NCI-H1930 (cell line): ENCODE measurements at places on chromosomes 1 and 21.

GRCh38 chr1:111593403-111594305 lies 25.9 kb upstream of the RAP1A start:
- DNase-seq: no peak

- DNase-seq: no peak
These were observed 218.6 kb downstream of the CACNA1E start for GRCh38 chr1:181701891-181702290.

DNA sequence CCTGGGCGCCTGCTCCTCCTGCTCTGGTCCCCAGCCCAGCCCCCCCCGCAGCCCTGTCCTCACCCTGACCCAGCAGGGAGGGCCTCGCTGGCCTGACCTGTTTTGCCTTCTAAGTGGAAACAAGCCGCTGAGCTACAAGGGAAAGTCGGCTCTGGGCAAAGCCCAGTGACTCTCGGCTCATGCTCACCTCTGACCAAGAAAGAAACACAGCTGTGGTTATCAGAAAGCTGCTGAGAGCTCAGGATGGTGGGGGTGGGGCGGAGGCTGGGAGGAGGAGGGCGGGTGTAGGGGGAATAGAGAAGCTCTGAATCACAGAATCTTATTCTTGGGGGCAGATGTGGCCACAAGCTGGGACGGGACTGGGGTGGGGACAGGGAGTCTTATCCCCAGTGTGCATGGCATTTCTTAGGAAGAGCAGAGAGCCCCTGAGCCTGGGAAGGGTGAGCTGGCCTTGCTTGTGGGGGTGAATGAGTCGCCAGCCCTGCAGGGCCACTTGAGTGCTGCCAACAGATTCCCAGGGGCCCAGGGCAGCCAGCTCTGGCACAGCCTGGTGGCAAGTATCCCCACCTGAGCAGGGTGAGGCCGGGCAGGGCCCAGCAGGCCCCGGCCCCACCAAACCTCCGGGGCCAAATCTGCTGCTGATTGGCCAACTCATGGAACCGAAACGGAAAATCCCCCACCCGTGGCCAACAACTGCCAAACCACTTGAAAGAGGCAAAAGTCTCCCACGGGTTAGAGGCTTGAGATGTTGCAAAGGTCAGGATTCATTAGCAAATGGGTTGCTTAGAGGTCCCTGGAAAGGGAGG lies 120.6 kb downstream of the SPSB1 start:
- DNase-seq: no peak

GRCh38 chr1:3453203-3453761 lies 1.2 kb upstream of the ARHGEF16 start:
- peak; percentile 61 for DNase-seq

- no peak for DNase-seq
These were observed 558 bp upstream of the BTG3 start for GRCh38 chr21:17613242-17613676.

DNA sequence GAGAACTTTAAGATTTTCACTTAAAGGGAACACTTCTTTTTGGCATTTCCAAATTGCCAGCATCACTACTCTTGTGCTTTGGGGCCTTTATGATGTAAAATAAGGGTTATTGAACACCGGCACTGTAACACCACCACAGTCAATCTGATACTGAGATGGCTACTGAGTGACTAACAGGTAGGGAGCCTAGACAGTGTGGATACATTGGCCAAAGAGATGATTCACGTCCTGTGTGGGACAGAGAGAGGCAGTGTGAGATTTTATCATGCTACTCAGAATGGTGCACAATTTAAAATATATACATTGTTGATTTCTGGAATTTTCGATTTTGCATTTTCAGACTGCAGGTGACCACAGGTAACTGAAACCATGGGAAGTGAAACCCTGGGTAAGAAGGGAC lies 261.6 kb downstream of the SPATA17 start:
- DNase-seq: no peak

- DNase-seq: no peak
These were observed 7.5 kb upstream of the MOV10 start for GRCh38 chr1:112666946-112667345.

GRCh38 chr1:82139751-82140468 lies 339.2 kb downstream of the ADGRL2 start:
- no peak for DNase-seq

DNA sequence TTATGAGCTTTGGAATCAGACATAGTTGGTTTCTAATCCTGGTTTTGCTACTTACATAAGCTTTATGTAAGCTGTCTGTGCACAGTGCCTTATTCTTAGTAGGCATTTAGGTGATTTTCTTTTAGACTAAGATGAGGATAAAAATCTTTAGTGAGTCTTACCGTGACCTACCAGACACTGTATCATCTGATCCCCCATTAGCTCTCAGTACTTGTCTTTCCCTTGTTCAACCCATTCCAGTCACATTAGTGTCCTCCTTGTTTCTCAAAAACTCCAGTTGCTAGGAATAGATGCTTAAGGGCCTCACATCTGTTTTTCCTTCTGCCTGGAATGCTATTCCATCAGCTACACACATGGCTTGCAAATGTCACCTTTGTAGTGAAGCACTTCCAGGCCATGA lies 18.8 kb downstream of the PPP1R12B start:
- no peak for DNase-seq

GRCh38 chr1:201781437-201781836 lies 47.5 kb upstream of the IPO9 start:
- DNase-seq: no peak

- DNase-seq: no peak
These were observed 140.7 kb upstream of the FAM78B start for GRCh38 chr1:166307261-166308188.

- DNase-seq: no peak
These were observed 217.5 kb downstream of the MATN1 start for GRCh38 chr1:30505853-30506252.

DNA sequence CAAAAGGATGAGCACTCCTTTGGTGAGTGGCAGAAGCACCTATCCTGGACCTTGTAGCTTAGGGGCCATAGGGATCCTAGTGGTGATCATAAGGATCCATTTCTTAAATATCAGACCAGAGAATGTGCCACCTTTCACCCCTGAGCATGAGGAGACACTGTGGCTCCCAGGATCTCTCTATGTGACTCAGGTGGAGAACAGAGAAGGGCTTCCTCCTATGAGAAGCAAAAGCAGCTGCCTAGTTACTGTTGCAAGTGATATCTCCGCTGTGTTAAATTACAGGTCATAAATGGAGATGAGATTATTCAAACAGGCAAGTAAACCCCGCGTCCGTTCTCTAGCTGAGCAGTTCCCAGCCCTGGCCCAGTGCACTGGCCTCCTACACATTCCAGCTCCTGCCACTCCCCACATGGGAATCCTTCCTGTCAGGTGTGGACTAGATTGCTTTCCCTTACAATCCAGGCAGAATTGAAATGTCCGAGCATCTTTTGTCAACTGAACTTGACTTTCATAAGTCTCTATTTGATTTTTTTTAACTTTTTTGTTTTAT lies 26.3 kb downstream of the CLEC20A start:
- DNase-seq: no peak

DNA sequence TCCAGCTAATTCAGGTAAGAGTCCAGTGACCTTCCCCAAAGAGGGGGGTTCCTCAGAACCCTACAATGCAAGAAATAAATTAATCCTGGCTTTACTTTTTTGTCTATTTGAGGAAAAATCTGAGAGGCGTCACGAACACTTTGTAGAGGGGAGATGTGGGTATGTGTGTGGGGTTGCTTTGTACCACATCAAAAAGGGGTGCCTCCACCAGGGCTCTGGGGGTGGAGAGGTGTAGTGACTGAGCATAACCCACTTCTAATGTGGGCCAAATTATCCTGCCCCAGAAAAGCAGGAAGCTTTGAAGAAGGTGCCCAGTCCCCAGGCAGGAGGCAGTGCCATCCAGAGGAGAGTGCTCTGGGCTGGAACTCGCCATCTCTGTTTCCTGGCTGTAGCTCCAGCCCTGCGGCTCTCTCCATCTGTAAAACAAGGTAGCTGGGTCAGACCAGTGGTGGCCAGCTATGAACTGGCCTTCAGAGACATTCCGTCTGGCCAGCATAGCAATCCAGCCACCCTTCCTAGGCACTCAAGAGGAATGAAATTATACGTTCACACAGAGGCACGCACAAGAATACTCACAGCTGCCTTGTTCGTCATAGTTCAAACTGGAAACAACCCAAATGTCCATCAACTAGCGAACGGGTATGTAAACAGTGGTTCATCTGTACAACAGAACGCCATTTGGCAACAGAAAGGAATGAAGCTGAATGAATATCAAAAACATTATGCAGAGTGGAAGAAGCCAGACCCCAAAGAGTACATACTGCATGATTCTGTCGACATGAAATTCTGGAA lies 45.4 kb upstream of the TNFRSF1B start:
- DNase-seq: no peak

DNA sequence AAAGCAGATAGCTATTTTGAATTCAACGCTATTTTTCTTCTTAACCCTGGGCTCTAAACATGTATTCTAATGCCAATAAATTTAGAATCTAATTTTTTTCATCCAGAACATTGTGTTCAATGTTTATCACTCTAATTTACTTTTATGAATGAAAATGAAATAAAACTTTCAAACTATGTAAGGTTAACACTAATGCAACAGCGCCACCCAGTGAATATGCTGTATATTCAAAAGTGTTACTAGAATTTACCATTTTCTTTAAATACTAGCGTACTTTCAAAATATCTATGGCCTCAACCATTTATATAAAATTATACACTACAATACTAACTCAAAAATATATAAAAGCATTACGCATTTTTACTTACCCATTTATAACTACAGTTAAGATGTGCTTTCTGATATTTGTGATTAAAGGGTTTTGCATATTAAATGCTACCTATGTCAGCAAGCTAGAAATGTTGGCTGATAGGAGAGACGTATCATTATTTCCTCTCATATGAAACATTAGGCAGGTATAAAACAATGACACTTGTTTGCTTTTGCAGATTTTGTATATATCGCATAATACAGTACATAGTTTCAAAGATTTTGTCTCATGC lies 5.9 kb upstream of the NUF2 start:
- DNase-seq: no peak

DNA sequence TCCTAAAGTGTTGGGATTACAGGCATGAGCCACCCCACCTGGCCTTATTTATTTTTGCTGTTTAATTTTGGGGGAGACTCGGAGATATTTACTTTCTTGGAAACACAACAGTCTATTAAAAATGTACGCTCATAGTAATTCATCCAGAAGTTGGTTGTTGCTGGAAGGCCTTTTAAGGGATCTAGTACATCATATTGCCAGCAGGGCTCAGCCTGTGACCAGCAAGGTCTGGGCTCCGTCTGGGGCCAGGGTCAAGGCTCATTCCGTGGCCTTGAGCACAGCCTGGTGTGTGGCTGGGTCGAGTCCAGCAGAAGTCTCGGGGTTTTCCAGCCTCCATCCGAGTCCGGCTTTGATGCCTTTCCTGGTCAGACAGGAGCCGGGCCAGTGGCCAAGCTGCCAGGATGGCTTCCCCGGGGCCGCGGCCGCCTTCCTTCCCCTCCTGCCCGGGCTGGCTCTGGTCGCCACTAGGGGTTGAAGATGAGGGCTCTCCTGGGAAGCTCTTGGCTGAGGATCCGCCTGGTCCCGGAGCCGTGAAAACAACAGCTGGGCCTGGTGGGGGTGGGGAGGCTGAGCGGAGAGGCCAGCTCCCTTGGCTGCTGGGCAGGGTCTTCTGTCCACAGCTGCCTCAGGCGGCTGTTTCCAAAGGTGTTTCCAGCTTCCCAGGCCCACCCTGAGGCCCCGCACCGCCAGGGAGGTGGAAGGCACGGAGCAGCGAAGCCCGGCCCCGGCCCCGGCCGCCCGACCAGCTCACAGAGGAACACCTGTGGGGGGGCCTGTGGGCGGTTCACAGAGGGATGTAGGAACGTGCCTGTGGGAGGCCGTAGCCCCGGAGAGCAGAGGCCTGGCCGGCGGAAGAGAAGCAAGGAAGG lies 5.1 kb upstream of the VWA1 start:
- no peak for DNase-seq

DNA sequence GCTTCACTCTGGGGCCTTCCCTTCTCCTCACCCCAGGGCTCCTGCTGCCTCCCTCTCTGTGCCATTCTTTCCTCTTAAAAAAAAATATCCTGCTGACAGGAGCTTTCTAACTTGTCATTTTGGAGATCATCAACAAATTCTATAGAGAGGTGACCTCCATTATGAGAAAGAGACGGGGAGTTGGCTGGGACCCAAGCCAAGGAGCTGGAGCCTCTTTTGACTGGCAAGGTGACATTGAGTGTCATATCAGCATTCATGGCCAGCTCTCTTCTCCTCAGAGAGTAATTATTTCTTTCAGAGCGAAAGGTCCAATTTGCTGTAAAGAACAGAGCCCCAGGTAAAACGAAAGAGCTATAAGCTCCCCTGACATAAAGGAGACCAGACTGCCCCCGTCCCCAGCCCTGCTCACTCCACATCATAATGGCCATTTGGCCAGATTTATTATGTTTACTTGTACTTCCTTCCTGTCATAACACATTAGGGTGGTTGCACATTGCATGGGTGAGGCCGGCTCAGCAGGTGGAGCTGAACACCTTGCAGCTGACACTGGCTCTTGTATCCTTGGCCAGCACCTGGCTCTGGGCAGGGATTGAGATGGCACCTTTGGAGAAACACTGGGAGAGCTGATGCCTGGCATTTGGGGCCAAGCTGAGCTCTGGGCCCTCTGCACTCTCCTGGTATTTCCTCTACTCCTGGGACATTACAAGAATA lies 404.0 kb upstream of the VAMP3 start:
- no peak for DNase-seq

DNA sequence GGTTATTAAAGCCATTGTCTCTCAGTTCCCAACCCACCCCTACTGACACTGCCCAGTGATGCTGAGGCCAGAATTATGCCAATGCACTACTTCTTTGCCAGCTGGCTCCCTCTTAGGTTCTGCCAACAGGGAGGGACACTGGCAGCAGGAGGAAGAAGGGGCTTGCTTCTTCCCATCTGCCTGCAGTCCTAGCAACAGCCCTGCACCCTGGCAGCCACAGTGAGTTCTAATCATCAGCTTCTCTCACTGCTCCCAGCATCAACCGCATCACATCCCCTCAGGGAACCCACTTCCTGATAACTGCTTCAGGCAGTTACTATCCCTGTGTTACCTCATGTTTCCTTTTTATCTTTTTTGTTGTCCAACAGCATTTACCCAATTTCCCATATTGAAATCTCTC lies 86.2 kb downstream of the UBR4 start:
- no peak for DNase-seq

DNA sequence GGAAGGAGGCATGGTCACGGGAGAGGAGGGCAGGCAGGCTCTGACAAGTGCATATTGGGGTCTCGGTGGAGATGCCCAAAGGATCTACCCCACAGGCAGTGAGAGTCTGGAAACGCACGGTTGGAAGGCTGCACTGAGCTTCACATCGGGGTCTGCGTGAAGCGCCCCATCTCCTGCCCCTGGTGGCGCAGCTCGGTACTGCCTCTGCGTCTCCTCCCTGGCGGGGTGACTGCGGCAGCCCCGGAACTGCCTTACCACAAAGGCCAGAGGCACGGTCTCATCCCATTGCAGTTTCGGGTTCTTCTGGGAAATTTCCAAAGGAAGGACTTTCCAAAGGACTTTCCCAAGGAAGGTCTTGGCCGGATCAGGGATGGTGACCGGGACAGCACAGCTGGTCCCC lies 69.2 kb upstream of the AJAP1 start:
- peak; percentile 2 for DNase-seq

DNA sequence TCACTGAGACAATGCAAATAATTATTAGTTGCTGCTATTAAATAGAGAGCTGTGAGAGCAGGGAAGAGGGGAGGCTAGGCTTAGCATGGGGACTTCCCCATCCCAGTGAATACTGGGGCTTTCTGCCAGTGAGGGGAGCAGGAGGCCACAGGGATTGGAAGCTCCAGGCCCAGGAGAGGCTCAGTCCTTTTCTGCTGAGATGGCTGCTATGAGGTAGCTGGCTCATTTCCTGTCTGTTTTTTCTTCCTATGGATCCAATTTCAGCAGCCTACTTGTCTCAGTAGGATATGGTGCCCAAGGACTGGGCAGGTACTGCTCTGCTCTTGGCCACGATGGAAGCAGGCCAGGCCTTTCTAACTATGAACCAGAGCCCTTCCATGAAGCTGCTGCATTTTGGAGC lies 10.0 kb downstream of the STMN1 start:
- DNase-seq: no peak
